ENCODE measurements at places on chromosomes 12 and 14. TPM values are rescaled to one million over a fixed set of nuclear protein-coding genes. Genes with fewer than 3 reads are reported as not detected.

GRCh38 chr14:40164083-40164482 lies 731.9 kb upstream of the FBXO33 start:
- DNase-seq = no peak

The PRMT5 gene
- total RNA-seq = 56.7 TPM

DNA sequence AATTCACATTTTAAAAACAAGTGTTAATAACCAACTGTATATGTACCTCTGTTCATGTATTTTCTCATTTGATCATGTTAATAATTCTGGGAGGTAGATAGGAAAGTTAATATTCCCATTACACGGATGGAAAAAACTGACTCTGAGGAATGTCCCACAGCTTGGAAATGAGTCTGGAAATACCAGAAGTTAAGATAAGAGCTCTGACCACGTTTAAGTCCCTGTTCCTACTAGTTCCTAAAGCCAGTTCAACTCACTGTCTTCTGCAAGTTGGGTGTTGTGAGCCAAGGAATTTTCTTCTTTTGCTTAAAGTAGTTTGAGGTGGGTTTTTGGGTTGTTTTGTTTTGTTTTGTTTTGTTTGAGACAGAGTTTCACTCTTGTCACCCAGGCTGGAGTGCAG lies 104.5 kb downstream of the TMEM30B start:
- no peak for DNase-seq

The NDUFB1 gene
- 243 TPM for total RNA-seq

DNA sequence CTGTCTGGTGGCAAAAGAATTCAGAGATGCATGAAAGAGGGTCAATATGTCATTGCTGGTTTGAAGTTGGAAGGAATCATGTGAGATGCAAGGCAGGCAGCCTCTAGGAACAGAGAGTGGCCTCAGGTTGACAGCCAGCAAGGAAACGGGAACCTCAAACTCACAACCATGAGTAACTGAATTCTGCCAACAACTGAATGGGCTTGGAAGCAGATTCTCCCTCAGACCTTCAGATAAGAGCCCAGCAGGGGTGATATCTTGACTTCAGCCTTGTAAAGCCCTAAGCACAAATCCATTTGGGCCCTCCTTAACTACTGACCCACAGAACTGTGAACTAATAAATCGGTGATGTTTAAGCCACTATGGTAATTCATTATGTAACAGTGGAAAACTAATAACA lies 35.8 kb downstream of the USP15 start:
- no peak for DNase-seq

The TAS2R9 gene
- not detected for total RNA-seq

DNA sequence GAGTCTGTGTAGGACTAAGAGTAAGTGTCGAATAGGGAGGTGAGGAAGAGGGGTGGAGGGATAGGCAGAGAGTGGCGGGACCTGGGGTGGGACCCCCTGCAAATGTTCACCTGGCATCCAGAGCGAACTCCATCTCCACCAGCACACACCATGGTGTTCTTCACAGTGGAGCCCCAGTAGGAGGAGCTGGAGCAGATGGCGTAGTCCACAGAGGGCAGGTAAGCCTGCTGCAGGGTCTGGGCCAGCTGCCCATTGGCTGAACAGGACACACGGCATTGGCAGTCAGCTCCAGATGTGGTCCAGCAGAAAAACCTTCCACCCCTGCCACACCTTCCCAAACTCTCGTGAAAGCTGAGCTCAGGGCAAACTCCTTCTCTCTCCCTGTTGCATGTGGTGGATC lies 6.7 kb downstream of the CELA1 start:
- no peak for DNase-seq

DNA sequence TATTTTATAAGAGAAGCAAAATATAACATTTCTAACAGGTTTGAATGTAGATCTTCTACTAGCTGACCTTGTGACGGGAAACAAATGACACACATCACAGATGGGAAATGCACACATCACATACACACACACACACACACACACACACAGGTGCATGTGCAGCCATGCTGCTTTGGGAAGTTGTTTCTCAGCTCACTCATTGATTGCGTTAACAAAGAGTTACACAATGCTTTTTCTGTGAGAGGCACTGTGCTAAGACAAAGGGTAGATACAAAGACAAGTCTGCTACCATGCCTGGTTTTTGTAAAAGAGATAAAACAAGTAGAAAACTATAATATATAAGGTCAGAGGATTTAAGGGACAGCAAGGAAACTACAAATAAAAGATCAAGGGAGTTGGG lies 1.3 kb upstream of the NR1H4 start:
- no peak for DNase-seq

The NPAS3 gene
- total RNA-seq = 0.86 TPM
